ENCODE measurements at places on chromosomes 13 and 19.
A peak's percentile ranks its signal among the peaks of the same experiment; 100 is the strongest.

GRCh38 chr13:94431987-94432386 lies 47.5 kb downstream of the DCT start:
- DNase-seq, result no peak

DNA sequence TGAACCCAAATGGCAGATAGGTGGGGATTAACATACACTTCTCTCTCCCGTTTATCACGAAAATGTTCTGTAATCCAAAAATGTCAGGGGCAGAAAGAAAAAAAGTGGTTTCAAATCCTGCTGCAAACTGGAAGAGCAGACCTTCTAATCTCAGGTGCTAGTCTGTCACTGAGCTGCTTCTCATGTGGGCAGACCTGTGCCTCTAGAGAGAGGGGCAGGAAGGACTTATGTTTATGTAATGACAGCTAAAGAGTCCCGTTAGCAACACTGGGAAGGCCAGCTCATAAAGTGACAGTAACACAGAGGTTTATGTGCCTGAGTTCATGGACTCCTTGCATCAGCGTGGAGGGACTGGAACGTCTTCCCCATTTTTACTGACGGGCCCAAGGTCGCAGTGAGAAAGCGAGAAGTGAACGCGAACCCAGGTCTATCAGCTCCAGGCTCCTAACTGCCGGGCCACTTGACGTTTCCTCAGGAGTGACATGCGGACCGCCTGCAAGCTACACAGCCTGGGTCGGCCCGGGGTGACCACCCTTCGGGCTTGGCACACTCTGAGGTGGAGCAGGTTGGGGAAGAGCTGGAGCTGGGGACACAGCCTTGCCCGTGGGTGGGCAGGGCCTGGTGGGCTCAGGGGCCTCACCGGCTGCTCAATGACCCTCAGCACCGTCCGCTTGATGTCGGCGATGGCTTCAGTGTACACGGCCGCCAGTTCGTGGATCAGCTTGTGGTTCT lies 9.6 kb upstream of the RSPH6A start:
- no peak for DNase-seq

DNA sequence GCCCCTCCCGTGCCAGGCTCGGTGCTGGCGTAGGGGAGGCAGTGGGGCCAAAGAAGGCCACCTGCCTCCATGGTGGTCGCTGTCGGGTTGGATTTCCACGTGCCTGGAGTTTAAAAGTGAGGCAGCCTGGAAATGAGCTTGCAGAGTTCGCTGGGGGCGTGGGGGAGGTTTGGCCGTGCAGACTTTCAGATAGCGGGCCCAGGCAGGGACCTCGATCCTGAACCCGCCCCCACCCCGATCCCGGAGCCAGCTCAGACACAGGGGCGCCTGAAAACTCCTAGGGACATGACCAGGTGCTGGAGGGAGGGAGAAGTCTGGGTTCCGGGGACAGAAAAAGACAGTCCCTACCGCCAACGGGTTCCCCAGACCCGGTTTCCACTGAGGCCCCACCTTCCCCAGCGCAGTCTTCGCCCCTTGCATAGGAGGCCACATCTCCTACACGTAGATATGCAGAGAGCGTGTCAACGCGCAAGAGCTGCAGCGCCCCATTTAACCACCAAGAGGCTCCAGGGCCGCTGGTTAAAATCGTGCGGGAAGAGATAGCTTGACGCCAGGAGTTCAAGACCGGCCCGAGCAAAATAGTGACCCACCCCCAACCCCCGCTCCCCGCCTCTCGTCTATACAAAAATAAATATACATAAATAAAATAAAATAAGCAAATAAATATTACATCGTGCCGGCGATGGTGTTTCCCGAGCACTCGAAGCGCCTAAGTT lies 8.5 kb downstream of the CCDC8 start:
- no peak for DNase-seq

DNA sequence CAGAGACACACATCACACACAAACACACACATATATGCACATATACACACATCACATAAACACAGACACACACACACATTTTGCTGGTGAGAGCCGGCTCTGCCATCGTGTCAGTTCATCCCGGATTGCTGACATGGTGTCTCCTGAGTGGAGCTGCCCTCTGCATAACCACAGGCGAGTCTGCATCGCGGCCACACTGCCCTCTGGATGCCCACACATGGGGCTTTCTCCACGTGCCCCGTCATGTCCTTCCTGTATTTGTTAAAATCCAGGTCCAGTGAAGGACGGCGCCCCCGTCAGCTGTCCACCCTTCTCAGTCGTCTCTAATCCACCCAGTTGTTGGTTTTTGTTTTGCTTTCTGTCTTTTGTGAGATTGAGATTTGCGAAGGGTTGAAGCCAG lies 52.6 kb upstream of the F7 start:
- no peak for DNase-seq

DNA sequence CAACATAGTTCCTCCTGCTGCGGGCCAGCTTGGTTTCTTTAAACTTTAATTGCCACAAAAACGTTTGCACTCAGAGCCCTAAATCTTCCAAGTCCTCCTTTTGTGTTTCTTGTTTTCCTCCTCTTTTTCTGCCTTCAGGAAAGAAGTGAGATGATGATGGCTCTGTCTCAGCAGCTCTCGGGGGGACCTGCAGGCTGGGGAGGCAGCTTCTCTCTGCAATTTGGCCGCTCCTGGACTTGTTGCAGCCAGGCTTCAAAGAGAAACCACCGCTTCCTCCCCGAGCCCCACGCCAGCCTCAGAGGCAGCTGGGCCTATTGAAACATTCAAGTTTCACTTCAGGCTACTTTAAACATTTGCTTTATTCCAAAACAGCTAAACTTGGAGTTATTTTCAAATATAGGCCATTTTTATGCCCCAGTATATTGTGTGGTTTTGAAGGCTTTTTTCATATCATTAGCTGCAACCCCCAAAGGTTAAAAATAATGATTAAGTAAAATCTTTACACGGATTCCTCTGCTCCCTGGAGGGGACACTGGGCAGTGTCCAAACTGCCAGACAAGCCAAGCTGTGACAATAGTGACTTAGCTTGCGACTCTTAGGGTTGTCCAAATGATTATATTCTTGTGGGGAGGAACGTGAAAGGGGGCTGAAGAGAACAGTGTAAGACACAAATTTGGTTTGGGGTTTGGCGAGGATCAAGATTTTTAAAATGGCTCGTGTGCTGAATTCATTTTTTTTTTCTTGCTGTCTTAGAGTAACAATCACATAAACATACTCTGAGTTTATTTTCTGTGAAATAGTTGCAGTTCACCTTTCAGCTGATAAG lies 330.8 kb downstream of the DLEU7 start:
- DNase-seq, result no peak

DNA sequence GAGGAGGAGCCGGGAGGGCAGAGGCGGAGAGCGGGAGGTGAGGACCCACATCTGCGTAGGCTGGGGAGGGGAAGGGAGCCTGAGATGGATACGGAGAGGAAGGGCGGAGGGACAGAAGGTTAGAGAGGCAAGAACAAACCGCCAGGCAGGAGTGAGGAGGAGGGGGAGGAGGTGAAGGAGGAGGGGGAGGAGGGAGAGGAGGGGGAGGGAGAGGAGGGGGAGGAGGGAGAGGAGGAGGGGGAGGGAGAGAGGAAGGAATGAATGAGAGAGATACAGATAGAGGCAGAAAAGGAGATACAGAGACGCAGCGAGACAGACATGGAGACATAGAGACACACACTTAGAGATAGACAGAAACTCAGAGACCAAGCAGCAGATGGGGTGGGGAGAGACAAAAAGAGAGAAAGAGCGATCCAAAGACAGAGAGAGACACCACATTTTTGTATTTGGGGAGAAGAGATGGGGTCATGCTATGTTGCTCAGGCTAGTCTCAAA lies 782 bp upstream of the CA11 start:
- DNase-seq, result no peak

DNA sequence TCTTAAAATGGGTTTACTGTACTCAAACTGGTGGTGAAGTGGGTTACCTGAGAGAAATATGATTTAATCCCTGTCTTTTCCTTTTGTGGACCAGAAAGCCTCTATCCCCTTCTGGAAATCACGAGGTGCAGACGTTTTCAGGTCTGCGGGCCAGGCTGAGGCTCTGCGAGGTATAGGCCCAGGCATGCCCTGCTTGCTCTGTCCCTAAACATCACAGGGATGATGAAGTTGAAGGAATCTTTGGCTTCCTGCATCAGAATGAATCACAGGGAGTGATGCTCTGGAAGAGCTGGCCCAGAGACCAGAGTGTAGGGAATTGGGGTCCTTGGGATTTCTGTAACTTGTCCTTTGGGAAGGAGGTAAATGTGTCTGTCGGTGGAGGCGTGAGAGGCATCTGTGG lies 18.4 kb upstream of the CHST8 start:
- DNase-seq, result no peak

DNA sequence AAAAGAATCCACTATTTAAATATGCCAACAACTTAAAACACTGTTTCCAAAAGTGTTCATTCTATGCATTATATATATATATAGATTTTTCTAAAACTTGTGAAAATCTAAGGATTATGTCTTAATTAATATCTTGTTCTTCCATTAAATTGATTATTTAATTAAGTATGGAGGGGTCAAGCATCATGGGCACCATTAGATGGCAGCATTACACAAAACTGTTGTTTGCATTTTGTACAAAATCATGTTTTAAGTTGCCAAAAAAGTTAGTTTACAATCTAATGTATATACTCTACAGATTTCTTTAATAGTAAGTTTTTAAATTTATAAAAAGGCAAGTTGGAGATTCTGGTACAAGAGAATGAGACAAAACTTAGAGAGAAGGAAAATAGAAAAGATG lies 213.2 kb upstream of the EDNRB start:
- DNase-seq, result no peak

GRCh38 chr19:8585894-8586750 lies 8.9 kb upstream of the MYO1F start:
- DNase-seq, result peak; percentile 27

DNA sequence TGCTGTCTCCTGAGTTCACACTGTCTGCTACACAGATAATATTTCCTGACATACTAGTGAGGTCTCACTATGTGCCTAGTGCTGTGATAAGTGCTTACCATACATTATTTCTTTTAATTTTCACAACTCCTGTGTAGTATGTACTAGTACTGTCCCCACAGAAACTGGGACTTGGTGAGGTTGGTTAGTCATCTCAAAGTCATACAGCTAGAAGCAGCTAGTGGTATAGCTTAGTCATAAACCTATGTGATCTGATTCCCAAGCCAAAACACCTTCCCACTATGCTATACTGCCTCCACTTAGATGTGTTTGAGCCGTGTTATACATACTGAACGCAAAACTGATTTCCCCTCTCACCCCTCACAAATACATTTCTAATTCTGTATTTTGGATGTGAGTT lies 10.5 kb downstream of the MTMR6 start:
- no peak for DNase-seq

DNA sequence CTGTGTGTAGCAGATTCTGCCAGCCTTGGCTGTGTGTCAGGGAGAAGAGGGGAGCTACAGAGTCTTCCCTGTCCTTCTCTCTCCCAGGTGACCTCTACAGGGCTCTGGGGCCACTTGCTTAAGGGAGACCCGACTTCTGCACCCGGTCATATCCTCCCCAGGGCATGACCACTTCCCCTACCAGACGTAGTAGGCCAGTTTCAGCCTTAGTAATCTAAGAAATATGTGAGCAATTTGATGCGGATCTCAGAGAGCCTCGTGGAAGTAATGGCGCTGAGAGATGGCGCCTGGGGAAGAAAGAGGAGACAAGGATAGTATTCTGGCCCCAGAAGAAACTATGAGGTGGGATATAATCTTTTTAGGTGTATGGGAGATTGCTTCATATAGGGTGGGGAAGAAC lies 41.9 kb downstream of the NFIX start:
- DNase-seq, result no peak

DNA sequence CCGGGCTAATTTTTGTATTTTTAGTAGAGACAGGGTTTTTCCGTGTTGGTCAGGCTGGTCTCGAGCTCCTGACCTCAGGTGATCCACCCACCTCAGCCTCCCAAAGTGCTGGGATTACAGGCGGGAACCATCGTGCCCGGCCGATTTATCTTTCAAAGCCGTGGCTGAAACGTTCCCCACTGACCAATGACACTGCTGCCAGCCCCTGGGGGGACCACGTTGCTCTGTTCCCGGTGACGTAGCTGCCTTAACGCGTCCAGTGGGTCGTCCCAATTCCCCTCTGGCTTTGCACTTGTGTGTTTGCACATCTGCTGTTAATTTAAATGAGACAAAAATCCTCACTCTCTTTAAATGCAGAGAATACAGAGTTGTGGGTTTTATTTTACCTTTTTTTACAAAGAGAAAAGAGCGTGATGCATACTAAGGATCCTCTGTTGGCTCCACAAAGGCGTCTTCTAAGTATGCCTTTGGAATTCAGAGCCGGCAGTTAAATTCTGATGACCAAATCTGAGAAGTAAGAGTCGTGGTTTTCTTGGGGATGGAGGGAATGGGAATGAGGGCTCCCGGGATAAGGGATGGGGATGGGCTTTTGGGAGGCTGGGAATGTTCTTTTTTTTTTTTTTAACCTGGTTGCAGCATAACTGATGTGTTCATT lies 18.6 kb upstream of the LMTK3 start:
- no peak for DNase-seq

- no peak for DNase-seq
These were observed 44.8 kb downstream of the DNM2 start for GRCh38 chr19:10762656-10763055.

GRCh38 chr19:47215581-47215980 lies 15.4 kb downstream of the BBC3 start:
- DNase-seq, result no peak

- DNase-seq, result no peak
These were observed 615.8 kb downstream of the DIAPH3 start for GRCh38 chr13:59547950-59548349.

DNA sequence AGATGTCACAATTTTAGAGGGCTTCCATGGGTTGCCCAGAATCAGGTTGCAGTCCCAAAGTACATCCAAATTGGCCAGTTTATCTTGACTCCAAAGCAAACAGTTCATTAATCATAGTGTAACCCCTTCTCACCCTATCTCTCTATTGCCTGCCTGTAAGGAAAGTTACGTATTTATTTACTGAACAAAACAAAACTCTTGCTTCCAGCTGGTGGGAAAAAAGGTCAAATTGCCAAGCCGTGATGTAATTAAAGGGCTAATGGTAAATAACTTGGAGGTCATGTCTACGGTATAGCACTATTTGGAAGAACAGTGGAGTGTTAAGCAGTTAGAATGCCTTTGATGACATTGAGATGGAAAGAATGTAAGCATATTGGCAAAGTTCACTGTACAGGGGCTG lies 214.0 kb downstream of the DLEU7 start:
- DNase-seq, result no peak

DNA sequence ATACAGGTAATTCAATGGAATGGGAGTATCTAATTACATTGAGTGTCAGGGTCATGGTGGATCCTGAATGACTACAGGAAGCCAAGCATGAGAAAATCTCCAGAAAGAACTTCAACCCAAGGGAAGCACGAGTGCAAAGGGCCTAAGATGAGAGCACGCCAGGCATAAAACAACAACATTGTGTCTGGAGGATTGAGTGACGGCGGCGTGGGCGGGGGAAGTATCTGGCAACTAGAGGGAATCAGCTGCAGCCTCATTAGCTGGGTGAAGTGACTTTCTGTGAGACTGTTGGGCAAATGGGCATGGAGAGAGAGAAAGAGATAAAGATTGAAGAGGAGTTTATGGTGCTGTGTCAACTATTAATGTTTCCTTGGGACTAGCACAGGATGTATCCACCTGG lies 194.3 kb downstream of the GPC6 start:
- DNase-seq, result no peak

All from activated naive CD4-positive, alpha-beta T cell (primary cell).